ENCODE measurements at places on chromosomes 2 and 18.

DNA sequence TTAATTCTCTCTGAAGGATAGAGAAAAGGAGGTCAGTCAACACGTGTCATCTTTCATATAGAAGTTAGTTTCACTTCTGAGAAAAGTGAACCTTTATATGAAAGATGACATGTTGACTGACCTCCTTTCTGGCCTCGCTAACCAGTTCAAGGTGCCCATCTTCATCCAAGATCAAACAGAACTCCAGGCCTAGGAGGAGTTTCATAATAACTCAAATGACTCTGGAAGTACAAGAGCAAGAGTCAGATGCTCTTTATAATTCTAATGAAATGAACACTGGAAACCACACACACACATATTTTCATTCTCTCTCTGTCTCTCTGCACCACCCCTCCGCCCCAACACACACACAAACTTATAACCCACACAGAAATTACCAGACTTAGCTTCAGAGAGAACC, 16.3 kb downstream of the ANKRD44 start:
- DNase-seq: no peak

- DNase-seq: no peak
Observed at GRCh38 chr2:1429895-1430294, 16.6 kb downstream of the TPO start.

DNA sequence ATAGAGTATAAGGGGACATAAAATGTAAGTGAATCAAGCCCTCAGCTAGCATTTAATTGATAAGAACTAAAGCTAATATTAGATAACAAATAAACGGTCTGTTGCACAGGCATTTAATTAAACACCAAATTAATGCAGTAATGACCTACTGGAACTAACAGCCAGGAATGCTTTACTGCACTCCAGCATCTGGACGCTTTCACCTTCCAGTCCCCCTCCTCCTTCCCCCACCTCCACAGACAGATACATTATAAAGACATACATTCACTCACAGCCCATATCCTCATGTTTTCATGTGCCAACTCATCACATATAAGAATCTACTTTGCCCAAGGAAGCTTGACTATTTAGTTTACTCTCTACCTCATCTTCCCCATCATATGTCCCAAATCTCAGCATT, 337.4 kb upstream of the PIK3C3 start:
- DNase-seq: no peak

DNA sequence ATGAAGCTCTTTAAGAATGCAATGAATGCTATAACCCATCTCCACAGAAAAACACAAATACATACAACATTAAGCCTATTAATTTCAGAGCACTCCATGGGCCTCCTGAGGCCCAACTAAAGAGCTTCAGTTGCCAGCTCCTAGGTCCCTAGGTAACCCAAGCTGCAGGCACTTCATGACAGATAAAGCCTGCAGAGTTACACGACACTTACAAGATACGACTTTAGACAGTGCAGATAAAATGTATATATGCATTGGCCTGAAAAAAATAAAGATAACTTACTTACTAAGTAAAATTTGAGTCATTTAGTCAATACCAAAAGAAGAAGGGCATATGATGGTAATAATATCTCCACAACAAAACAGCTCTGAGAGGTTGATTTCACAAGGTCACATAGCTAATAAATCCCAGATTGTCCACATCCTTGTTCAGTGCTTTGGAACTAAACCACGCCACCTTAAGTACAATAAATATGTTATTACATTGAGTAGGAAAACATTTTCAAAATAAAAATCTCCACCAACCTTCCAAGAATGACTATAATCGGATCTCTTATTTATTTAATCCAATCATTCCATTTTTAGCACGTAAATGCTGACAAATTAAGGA, 3.4 kb downstream of the MAP4K3 start:
- peak; percentile 34 for DNase-seq

DNA sequence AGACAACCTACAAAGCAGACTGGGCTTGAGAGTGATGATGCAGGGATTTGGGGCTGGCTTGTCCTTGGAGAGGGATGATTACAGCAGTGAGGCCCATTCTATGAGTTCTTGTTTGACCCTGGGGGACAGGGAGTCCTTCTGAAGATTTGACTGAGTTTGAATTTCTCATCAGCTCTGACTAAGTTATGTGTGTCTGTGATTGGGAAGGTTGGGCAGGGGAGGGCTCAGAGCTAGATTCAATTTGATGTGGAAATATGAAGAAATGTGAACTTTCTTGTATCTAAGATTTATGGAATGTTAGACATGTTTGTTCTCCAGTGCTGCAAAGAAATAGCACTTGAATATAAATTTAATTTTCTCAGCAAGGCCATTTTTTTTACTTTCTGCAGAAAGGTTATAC, 19.9 kb upstream of the IL1R2 start:
- no peak for DNase-seq

GRCh38 chr2:16130541-16130880, 190.2 kb downstream of the MYCN start:
- DNase-seq: no peak

DNA sequence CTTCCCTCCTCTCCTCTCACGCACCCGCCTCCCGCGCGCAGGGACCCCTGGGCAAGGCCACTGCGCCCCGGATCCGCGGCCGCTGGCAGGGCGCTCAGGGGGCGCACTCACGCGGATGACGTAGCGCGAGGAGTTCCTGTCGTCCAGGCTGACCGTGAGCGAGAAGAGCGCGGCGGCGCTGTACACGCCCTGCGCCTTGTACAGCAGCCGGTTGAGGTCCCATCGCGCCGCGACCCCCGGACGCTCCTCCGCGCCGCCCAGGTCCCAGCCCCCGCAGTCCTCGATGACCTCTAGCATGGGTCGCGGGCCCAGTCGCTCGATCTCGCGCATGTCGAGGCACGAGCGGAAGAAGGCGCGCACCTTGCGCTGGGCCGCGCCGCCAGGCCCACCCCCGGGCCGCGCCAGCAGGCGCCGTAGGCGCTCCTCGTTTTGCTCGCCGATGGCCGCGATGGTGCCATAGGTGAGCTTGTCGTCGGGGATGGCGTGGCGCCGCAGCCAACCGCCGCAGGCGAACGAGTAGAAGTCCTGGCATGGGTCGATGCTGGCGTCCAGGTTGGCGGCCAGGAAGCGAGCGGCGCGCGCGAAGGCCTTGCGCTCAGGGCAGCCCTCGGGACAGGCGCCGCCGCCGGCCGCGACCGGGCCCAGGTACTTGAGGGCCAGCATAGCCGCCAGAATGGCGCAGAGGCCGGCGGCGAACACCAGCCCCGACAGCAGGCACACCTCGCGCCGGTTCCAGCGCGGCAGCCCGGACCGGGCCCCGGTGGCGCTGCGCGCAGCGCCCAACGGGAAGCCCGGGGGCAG, 1.7 kb downstream of the ECEL1 start:
- no peak for DNase-seq

- DNase-seq: no peak
Observed at GRCh38 chr2:127705391-127706065, 4.2 kb downstream of the SFT2D3 start.

DNA sequence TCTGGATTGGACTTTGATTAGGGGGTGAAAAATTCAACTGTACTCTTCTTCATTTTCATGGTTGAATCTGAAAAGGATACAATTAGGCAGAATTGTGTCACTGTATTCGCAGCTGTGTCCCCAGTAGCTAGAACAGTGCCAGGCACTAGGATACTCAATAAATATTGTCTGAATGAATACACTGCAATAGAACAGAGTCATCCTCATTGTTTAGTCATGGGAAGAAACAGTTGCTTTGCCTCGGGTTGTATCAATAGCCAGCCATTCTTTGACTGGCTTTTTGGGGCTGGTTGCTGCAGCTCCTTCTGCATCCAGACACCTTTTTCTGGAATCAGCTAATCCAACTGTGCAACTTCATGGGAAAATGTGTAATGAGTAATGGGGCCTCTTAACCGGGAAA, 18.1 kb upstream of the DYNC1I2 start:
- DNase-seq: no peak
